Stromal cell of bone marrow (primary cell): ENCODE measurements at places on chromosomes 1 and 21.
A peak's percentile ranks its signal among the peaks of the same experiment; 100 is the strongest.

DNA sequence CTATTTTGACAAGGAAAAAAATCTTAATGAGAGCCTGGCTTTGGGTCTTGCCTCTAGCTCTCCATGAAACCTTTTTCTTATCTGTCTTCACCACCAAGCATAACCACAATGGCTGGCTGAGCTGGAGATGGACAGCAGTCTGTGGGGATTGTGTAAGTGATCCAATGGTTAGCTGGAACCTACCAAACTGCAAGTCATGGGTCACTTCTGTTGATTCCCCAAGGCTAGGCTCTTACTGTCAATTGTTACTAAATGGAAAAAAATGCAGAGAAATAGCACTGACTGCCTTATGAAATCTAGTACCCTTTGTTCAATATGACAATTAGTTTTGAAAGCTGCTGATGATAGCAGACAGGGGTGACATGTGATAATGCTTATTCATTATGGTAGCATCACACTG, 359.0 kb downstream of the ST6GALNAC3 start:
- DNase-seq = peak; percentile 32

- DNase-seq = no peak
Measured at GRCh38 chr21:15560383-15561056, 169.3 kb upstream of the USP25 start.

DNA sequence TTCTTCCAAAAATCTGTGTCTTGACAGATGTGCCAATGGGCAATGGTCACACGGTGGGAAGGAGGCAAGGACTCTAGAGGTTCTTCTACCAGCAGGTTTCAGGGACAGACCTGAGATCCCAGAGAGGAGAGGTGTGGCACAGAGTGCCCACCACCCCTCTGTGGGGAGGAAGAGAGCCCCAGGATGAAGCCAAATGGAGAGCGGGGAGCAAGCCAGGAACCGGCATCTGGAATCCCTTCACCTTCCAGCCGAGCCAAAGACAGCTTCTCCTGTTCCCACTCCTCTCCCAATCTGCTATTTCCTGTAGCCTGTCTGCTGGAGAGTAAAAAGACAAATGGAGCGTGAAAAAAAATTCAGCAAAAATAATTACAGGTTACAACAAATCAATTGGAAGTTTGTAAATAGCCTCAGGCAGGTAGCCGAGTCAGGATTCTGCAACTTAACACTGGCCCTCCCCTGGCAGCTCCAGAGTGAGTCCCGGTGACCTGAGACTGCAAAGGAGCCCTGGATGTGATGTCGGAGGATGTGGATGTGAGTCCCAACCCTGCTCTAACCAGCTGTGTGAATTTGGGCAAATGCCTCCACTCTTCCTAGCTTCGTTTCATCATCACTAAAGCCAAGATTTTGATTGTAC, 45.4 kb upstream of the LRRN2 start:
- no peak for DNase-seq

GRCh38 chr21:42532466-42533181, 19.0 kb downstream of the SLC37A1 start:
- DNase-seq = no peak

DNA sequence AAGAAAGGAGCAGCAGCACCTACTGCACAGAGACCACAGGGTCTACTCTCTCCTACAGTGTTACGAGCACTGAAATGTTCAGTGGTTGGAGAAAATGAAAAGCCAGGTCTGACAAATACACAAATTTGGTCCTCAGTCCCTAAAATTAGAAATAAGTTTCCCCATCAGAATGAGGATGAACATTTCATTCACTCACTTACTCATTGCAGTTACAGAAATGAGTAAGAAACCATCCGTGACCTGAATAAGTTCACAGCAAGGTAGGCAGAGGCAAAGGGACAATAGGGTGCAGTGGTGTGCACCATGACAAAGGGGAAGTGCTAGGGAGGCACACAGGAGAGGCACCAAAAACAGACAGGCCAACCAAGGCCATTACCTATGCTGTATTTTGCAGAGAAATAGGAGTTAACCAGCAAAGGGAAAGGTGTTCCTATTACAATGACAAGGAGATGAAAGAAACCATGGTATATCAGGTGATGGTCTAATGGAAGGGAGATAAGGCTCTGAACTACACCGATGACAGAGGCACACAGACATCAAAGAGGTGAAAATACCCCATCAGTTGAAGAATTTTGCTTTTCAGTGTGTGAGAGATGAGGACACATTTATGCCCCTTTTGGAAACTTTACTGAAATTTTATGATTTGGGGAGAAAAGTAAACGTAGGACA, 29.4 kb downstream of the VAV3 start:
- DNase-seq = no peak

- DNase-seq = no peak
Measured at GRCh38 chr1:204630132-204630905, 55.2 kb downstream of the LRRN2 start.

- no peak for DNase-seq
Measured at GRCh38 chr21:42642219-42642745, 11.1 kb upstream of the PDE9A start.

DNA sequence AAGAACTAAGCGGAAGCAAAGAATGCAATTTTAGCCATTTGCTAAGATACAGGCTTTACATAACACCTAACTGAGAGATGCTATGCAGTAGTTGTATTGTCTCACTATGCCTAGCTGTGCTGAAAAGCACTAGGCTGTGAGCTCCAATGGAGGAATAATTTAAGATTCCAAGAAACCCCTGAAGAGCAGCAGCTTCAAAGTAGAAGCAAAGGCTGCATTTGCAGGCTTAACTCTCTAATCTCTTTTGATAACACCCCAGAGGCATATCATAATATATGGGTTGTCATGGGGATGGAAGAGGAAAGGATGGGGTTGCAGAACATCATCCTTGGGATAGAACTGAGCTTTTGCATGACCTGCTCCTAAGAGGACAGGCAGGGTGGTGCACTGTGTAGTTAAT, 102.0 kb downstream of the ERG start:
- DNase-seq = no peak

DNA sequence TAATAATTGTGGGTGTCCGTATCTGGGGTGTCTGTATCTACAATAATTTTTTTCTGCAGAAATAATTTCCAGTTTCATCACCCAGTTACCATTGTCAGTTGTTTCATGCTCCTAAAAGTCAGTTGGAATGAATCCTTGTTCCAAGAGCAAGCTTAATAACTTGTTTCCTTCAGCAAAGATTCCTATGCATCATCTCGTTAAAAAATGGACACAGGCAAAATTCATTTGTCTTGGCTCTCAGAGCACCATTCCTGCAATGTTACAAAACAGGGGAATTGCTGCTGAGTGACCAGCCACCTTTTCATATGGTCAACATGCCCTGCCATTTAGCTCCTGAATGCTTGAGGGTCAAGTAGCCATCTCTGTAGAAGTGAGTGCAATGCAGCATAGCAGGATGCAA, 393.4 kb downstream of the KCNT2 start:
- DNase-seq = no peak

GRCh38 chr1:7781923-7782495, 2.1 kb upstream of the PER3 start:
- DNase-seq = no peak

DNA sequence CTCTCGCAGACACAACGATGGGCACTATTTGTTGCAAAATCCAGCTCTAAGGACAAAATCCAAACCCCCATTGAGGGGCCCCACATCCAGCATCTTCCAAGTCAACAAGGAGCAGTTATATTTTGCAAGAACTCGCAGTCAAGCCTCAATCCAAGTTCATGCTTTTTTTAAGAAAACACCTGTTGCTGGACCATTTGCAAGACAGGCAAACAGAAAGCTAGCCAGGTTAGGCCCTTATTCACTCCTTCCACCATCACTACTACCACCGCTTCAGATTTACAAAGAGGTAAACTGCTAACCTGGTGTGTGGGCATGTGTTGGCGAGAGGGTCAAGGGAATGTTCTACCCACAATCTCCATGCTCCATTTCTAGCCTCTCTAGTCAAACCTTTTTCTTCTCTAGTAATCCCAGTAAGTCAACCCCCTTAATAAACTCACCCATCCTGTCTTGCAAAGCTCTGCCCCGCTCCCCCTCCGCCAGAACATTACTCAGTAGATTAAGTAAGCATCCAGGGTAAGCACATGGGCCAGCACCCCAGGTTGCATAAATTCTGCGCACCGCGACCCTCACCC, 703 bp downstream of the ERI3 start:
- peak; percentile 11 for DNase-seq

DNA sequence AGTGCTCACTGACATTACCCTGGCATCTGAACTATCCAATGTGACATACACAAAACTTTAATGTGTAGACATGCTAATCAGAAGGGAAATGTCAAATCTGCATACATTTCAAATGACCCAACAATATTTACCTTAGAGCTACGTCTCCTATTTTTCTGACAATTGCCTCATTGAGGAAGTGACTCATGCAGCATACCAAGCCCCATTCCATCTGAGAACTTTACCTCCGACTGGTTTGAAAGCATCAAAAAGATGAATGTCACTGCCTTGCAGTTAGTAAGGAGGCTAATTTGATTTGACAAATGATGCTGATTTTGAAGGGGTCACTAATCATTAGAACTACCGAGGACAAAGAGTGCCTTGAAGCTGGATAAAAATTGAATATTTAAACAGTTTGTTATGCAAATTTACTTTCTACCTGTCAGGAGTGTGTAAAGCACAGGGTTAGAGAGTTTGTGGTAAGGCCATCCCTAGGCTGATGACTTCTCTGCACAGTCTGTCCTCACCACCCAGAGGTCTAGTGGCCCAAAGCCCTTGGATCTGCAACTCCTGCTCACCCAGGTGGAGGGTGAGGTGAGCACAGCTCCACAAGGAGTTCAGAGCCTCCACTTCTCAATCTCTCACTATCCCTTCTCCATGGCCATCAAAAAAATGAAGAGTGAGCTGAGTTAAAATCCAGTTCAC, 500.3 kb upstream of the C1orf87 start:
- no peak for DNase-seq

- DNase-seq = no peak
Measured at GRCh38 chr1:49293016-49293415, 516.3 kb upstream of the BEND5 start.

DNA sequence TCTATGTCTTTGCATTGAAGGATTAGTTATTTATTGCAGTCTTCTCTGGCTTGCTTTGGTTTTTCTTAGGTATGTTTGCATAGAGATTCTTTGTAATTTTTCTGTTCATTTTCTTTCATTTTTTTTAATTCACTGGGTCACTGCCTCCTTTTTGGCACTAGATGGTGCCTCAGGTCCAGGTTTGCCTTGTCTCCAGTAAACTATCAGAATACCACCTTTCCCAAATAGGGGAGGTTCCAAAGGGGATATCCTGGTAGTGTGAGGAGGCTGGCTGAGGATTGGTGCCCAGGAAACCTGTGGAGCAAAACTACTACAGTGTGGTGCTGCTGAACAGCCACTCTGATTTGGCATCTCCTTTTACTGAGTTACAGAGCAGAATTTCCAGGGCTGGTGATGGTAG, 257.1 kb downstream of the KCTD3 start:
- no peak for DNase-seq

DNA sequence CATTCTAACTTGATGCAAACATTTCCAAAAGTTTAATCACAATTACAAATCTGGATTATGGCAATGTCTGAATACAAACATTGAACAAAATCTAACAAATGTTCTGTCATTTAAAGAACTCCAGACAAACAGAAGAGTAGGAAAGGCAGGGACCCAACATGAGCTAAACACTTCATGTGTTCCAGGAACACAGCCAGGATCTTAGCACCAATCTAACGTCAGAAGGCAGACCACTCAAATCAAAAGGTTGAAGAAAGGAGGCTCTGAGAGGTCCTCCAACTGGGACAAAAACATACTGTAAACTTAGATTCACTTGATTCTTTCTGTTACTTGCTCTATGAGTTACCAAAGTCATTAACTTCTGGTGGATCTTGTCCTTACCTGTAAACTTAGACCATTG, 374.0 kb downstream of the NEGR1 start:
- no peak for DNase-seq

GRCh38 chr1:153509729-153510354, 25.9 kb downstream of the S100A6 start:
- DNase-seq = no peak

DNA sequence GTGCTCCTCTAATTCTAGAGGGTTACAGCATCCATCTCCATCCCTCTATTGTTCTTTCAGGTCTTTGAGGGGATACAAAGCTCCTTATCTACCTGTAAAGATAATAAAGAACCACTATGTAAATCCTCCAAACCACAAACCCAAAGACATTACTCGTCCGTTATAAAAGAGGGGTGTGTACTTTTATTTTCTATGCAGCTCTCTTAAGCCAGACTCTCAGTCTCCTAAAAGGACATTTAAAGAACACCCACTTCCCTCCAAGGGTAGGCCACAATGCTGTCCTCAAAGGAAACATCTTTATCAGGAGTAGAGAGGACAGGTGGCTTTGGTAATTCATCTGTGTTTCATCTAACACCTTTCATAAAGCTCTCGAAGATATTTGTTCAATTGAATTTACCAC, 67.9 kb upstream of the DYNLT5 start:
- no peak for DNase-seq

- DNase-seq = no peak
Measured at GRCh38 chr1:9417695-9418094, 121.6 kb upstream of the SLC25A33 start.

DNA sequence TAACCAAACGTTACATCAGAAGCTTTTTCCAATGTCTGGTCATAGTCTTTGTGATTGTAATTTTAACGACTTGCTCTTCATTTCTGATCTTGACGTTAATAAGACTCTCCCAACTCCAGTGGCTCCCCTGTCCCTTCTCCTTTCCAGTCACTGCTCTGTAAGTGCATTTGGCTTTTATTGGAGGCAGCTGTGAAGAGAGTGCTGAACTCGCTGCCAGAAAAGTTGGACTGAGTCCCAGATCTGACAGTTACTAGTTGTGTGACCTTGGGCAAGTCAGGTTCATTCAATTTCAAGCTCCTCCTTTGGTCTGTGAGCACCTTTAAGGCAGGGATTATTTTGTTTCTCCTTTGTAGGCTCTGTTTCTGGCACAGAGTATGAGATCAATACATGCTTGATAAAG, 109.6 kb upstream of the TSPAN2 start:
- DNase-seq = no peak

- no peak for DNase-seq
Measured at GRCh38 chr1:169924829-169925228, 31.1 kb upstream of the SCYL3 start.

DNA sequence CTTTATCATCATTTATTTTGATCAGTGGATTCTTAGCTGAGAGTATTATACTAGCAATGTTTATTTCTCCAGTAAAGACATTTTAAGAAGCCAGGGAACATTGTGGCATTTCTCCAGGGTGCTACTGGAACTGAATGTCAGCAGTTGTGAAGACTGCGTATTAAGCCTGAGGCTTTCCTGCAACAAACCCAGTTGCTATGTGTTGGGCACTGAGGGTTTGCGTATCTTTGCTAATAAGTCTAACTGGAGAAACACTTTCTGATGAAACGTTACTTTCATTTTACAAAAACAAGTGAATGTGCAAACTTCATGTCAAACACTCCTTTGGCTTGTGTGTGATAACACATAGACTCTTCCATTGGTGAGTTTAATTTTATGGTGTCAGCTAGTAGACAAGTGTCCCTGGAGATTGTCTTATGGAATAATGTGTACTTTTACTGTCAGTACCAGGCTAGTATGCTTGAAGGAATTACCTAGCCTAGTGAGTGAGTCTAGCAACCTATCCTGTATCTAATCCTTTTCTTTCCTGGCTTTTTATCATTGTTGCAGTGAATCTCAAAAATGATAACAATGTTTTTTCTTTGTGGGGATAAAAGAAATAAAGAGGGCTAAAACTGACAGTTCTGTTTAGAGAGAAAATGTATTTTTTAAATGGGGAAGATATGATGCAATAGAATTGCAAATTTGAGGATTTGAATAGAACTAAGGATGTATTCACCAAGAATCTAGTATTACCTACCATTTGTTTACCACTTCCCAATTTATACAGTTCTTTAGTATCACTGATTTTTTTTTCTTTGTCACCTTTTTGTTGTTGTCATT, 70.1 kb downstream of the MTR start:
- no peak for DNase-seq
